ENCODE measurements at places on chromosomes 16 and 17. TPM values are rescaled to one million over a fixed set of nuclear protein-coding genes. Genes with fewer than 3 reads are reported as not detected.

- no peak for DNase-seq
- peaks cover 15% of the 10 kb centered on the region for H3K4me1 ChIP-seq
- H3K27ac ChIP-seq = no peak overlapping the region
- H3K4me3 ChIP-seq = no peak overlapping the region
- H3K27me3 ChIP-seq = peaks cover 6% of the 10 kb centered on the region
These were observed 5.7 kb downstream of the TRIM47 start for GRCh38 chr17:75872434-75873351.

DNA sequence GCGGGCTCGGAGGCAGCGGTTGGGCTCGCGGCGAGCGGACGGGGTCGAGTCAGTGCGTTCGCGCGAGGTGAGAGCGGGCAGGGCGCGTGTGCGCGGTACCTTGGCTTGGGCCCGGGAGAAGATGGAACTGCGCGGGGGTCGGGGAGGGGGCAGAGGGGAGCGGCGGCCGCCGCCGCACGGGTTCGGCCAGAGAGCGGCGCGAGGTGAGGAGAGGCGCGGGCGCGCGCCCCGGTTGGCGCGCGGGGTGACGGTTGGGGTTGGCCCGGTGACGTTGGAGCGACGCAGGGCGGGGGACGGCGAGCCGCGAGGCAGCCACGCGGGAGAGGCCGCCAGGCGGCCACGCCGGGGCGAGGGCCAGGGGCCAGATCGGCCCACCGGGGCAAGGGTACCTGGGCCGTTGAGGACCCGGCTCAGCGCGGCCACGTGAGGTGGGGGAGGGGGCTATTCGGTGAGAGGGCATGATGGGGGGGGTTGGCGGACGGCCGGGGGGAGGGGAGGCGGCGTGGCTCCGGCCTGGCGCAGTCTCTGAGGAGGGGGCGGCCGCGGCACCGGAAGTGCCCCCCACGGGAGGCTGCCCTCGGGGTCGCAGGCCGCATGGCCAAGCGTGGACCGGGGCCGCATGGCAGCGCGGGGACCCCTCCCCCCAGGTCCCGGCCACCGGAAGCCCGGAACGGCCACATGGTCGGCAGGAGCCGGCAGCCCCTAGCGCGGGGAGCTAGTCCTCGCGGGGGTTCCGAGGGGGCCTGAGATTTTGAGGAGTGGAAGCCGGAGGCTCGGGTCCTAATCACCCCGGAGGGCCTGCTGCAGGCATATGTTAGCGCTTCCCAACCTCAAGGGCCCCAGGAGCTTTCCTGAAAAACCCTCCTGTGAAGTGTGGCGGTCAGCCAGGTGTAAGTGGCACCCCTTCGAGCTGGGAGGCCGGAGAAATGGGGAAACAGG, 527 bp downstream of the EIF5A start:
- peak; percentile 72 for DNase-seq
- peaks cover 31% of the 10 kb centered on the region for H3K36me3 ChIP-seq
- H3K27ac ChIP-seq = peak overlapping the region; percentile 97

Gene MRPL27
- total RNA-seq = 77.7 TPM

Gene G6PC1
- not detected for total RNA-seq

GRCh38 chr17:1159431-1160180, 20.2 kb downstream of the ABR start:
- no peak for DNase-seq
- H3K36me3 ChIP-seq = no peaks in the 10 kb centered on the region
- H3K4me3 ChIP-seq = no peak overlapping the region
- H3K4me1 ChIP-seq = no peaks in the 10 kb centered on the region

DNA sequence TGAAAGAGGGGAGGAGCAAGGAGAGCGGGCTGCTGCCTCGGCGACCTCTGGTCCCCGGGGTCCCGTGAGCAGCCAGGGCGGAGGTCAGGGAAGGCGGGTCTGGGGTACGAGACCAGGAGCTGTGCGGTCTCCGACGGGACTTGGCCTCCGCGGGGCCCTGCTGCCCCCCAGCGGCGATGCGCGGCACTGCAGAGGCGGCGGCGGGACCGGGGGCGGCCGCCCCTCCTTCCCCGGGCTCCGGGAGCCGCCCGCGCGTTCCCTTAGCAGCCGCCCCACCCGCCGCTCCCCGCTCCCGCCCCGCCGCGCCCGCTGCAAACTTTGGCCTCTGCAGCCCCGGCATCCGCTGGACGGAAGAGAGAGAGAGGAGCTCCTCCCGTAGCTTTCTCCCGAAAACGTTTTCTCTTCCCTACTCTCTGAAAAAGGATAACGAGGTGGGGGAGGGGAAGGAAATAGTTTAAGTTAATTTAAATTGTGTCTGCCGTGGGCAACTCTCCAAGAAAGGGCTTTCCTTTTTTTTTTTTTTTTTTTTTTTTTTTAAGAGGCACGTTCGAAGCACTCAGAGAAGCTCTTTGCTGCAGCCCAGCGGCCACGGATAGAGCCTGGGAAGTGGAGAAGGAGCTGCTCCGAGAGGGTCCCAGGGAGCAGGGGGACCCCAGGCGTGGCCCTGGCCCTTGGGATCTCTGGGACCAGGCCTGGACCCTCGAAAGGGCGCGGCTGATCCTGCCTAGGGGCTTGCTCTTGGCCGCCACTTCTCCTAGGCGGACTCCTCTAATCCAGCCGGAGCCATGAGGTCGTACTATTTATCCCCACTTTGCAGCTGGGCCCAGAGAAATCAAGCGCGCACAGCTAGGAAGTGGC, 43.2 kb downstream of the C16orf82 start:
- no peak overlapping the region for H3K27ac ChIP-seq
- DNase-seq = peak; percentile 83
- H3K4me3 ChIP-seq = peak overlapping the region; percentile 78
- H3K4me1 ChIP-seq = peaks cover 5% of the 10 kb centered on the region
- no peaks in the 10 kb centered on the region for H3K27me3 ChIP-seq
- H3K36me3 ChIP-seq = no peaks in the 10 kb centered on the region

DNA sequence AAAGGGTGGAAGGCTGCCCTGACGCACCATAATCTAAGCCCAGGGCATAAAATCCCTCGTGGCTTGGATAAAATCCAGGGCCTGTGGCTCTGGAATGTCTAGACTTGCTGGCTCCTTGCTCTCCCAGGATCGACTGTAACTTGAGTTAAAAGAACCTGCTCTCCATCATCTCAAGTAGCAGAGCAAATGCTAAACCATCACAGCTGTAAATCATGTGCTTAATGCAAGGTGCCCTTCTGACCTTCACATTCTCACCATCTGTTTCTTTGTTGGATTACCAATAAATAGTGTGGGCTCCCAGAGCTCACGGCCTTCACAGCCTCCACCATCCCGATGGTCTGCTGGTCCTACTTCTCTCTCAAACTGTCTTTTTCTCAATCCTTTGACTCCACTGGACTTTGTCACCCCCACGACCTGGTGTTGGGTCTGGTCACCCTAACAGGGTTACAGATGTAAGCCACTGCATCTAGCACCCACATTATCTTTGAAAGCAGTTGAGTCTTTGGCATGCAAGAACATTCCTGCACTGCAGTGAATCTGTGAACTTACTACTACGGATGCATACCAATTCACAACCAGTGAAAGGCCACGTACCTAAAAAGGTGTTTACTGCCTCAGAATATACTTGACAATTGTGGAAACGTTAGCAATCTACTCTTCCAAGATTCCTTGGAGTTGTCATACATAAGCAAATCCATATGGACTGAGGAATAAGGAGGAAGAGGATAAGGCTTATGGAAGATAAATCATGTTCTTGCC, 15.3 kb downstream of the RSL1D1 start:
- no peak overlapping the region for H3K27ac ChIP-seq
- no peaks in the 10 kb centered on the region for H3K27me3 ChIP-seq

DNA sequence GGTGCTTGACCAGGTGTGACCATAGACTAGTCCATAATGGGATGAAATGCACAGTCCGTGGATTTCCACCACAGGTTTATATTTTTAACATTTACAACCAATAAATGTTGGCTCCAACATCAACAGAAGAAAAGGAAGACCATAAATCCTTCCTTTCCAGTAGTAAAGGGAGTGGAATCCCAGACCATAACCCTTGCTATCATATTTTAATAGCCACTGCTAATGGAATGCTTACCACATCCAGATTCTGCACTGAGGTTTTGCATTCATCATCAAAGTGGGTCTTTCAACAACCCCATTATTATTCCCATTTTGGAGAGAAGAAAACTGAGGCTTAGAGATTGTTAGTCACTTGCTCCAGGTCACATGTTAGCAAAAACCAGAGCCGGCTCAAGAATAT, 106.7 kb downstream of the FOXL1 start:
- H3K36me3 ChIP-seq = no peaks in the 10 kb centered on the region
- no peak overlapping the region for H3K27ac ChIP-seq
- no peak overlapping the region for H3K4me3 ChIP-seq
- peaks cover 24% of the 10 kb centered on the region for H3K27me3 ChIP-seq
- H3K4me1 ChIP-seq = no peaks in the 10 kb centered on the region
